ENCODE measurements at places on chromosomes 6 and 20.

DNA sequence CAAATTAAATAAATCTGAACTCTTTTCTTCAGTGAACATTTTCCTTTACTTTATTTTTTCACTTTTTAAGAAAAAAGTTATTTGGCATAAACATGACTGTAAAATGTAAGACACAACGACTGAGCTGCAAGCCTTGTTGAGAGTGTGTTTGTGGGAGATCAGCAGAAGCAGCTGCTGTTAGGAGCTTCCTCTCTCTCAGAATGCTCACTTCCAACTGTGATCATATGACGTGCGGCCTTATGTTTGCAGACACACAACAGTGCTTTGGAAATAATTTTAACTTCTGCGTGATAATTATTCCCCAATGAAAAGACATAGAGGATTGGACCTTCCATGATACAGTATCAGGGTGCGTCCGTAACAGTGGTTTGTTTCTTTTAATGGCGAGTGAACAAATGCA, 104.0 kb downstream of the ARHGAP18 start:
- DNase-seq = peak; percentile 20

GRCh38 chr6:149158076-149158475, 159.4 kb upstream of the TAB2 start:
- no peak for DNase-seq

DNA sequence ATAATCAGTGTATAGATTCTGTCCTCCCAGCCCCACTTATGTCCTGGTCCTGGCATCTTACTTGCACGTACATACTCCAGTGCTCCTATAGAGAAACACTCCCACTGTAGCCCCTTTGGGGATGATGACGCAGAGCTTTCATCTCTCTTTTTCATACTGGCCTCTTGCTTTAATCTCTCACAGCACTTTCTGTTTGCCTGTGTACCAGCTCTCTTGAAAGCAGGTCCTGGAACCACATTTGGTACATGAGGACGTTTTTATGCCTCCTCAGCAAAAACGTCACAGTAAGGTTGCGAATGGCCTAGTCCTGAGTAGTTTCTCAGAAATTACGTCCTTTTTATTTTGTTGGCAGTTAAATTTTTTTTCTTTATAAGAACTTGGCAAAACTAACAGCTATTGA, 10.8 kb downstream of the L3MBTL3 start:
- no peak for DNase-seq

DNA sequence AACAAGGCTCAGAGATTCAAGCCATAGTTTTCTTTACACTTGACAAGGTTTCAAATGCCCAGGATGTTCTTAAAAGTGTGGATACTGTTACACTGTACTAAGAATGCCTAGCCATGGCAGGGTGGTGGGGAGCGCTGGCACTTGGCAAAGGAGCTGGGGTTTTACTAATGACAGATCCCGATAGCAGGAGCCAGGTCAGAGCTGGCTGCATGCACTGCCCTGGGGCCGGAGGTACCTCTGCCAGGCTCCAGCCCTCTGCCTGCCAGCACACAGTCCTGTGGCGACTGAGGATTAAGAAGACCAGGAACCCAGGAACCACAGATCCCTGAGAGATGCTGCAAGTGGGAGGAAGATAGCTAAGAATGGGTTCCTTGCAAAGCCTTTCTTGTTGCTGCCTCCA, 260.3 kb downstream of the ALDH8A1 start:
- no peak for DNase-seq

- no peak for DNase-seq
Observed at GRCh38 chr6:72733045-72733444, 111.2 kb downstream of the KCNQ5 start.

GRCh38 chr20:37552415-37552814, 24.7 kb upstream of the BLCAP start:
- DNase-seq = no peak

- DNase-seq = peak; percentile 88
Observed at GRCh38 chr6:158536084-158536890, 23.6 kb upstream of the TMEM181 start.

DNA sequence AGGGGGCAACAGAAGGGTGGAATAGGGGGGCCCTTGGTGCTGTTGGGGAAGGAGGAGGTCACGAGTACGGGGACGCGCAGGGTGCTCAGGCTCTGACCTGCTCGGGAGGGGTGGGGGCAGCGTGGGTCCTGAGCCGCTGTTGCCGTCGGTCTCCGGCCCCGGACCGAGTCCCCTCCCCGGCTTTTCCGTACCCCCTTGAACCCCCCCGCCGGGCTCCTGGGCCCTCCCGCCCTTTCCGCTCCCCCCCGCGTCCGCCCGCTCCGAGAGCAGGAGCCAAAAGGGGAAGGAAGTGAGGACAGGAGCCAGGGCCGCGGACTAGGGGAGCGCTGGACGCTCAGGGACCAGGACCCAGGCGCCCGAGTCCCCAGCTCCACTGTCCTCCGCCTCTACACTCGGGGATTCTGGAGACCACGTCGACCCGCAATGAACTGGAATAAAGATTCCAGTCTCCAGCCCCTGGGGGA, at the start of gene RGL2:
TSS of gene RGL2 (minus strand) at position 170 of the 464 bp plus-strand sequence. CDS start 332 bp downstream, outside the sequence.
- DNase-seq = no peak

GRCh38 chr6:349491-349921, 42.0 kb upstream of the IRF4 start:
- DNase-seq = no peak

GRCh38 chr6:31355583-31355948, 1.4 kb downstream of the HLA-B start:
- DNase-seq = no peak

Measured in inflammatory macrophage treated with lipopolysaccharide for 1 hour (primary cell).